ENCODE measurements at places on chromosomes 2 and 18.

- no peak for DNase-seq
Measured at GRCh38 chr2:144504218-144504641, 15.7 kb downstream of the ZEB2 start.

GRCh38 chr2:57936216-57936615, 110.4 kb upstream of the VRK2 start:
- no peak for DNase-seq

DNA sequence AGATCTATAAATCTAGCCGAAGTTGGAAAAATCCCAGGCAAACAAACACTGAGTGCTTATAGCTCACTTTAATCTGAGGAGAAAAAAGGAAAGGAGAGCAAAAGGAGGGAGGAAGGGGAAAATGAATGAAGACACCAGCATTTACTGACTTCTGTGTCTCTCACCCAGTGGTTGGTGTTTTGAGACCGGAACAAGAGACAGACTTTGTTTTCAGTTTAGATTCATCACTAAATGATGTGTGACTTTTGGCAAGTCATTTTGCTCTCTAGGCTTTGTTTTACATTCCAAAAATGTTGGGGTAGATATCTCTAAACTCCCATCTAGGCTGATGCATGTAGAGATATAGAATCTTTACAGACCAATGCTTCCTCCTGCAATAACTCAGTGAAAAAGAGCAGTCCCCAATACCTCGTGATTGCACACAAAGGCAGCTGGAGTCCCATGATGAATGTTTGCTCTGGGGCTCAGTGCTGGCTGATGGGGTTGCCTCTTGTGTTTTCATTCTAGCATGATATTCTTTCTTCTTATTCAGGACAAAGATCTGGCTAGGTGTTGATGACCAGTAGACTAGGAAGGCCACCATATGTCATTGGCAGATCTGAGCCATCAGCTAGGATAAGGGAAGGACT, 51.4 kb downstream of the TRIB2 start:
- DNase-seq: no peak

GRCh38 chr2:157431176-157431575, 12.7 kb downstream of the CYTIP start:
- DNase-seq: no peak

DNA sequence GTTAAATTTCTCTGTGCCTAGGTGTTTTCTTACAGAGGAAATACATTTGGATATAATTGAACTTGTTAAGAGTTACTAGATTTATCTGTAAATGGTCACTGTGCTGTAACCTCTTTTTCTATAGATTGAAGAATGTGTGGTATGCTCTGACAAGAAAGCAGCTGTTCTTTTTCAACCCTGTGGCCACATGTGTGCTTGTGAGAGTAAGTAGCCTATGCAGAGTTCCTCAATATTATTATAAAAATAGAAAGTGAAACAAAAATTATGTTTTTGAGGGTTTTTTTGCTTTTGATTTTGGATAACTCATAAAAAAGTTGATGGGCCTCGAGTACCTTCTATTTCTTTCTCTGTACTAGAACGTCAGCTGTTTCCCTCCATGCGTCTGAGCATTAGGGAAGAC, 112.4 kb downstream of the MIB1 start:
- no peak for DNase-seq

GRCh38 chr18:58674159-58674558, 2.9 kb downstream of the MALT1 start:
- no peak for DNase-seq

GRCh38 chr2:96091141-96091710, 25.1 kb downstream of the ADRA2B start:
- no peak for DNase-seq

GRCh38 chr2:159270744-159271379, 15.6 kb downstream of the WDSUB1 start:
- no peak for DNase-seq

DNA sequence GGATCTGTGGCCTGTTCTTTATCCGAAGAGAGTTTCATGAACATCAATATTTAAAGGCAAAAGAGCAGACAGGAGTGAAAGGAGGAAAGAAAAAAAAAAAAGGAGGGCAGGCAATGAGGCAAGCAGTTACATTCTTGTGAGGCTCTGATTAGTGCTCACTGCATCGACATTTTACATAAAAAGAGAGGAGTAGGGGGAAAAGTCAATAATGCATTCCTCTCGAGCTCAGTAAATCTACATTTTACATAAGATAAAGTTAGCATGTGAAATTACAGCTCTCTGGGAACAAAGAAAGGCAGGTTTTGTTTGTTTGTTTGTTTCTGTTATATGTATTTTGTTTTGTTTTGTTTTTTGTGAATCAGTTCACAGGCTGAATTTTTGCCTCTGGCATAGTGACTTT, 187.1 kb upstream of the ARL4C start:
- no peak for DNase-seq

DNA sequence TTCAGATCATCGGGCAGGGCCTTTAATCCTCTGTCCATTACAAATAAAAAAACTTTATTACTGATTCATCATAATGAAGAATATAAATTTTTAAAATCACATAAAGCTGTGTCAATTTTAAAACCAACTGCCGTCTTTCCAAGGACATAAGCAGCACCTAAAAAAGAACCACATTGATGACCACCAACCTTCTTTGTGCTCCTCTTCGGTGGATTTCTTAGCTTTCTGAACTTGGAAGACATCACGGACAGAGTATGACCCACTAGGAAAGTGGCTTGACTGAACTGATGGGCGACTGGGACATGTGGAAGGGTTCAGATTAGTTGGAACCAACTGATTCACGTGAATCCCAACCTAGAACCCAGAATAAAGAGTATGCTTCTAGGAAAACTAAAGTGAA, 68.9 kb downstream of the EIF5B start:
- no peak for DNase-seq

DNA sequence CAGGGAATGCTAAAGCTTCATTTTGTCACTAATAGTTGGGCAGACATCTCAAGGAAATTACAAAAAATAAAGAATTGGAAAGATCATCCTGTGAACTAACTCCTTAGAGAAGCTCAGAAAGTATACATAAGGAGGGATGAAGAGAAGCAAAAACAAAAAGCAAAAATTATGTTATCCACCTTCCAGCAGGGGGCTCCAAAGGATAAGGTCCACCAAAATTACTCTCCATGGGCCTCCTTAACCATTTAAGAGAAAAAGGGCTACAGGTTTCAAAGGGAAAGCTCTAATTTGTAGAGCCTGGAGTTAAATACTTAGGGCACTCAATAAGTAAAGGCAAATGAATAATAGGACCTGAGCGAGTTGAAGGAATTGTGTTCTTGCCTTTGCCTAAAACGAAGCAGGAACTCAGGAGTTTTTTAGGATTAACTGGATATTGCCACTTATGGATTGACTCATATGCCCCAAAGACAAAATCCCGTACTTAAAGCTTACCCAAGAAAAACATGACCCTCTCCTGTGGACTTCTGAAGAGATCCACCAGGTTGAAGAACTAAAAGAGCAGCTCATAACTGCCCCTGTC, 1167.9 kb downstream of the DSC3 start:
- DNase-seq: no peak

- DNase-seq: no peak
Measured at GRCh38 chr2:135179689-135180088, 127.6 kb downstream of the RAB3GAP1 start.

GRCh38 chr2:109256921-109257320, 127.9 kb downstream of the SH3RF3 start:
- DNase-seq: no peak

GRCh38 chr2:12008425-12009061, 262.1 kb downstream of the LPIN1 start:
- DNase-seq: no peak
